Activated CD4-positive, alpha-beta T cell treated with anti-CD3 and anti-CD28 coated beads, Interleukin-2, amount 10 ng/mL, durations not matched to agents 24 days and 14 days (primary cell): ENCODE measurements at places on chromosomes 5 and 9. TPM values are rescaled to one million over a fixed set of nuclear protein-coding genes. Genes with fewer than 3 reads are reported as not detected.
A peak's percentile ranks its signal among the peaks of the same experiment; 100 is the strongest.

DNA sequence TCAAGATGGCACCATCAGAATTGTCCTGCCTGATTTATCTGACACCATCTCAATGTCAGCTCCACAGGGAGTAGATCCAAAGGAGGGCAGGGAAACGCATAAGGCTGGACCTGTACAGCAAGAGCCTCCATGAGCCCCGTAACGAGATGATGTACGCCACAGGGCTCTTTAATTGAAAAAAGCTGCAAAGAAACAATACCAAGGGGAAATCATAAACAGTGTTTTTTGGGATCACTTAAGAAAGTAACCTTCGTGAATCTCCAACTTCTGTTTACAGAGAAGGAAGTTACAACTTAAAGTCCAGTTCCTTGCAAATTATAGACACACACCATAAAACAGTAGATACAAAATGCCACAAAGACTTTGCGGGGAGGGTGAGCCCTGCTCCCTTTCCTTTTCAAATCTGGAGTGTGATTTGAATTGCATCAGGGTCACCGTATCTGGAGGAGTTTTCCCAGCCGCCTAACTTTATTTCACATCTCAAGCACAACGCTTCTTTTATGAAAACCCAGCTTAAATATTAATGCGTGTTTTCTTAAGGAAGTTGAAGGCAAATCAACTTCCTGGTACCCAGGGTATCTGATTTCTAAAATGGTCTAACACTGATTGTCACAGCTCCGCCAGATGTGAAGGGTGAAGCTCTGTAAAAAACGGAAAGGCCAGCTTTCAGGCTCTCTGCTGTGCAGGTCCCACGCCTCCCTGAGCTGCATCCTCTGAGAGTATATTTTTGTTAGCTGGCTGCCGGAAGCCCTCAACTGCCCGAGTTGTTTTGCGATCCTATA lies 88.9 kb downstream of the EBF1 start:
- DNase-seq, result no peak

Gene GADD45G
- 19.8 and 20.0 TPM in 2 replicates for total RNA-seq

Gene GARIN3
- total RNA-seq, result 0.19 and 0.36 TPM in 2 replicates

Gene SERF1A
- 7.3 and 8.8 TPM in 2 replicates for total RNA-seq

DNA sequence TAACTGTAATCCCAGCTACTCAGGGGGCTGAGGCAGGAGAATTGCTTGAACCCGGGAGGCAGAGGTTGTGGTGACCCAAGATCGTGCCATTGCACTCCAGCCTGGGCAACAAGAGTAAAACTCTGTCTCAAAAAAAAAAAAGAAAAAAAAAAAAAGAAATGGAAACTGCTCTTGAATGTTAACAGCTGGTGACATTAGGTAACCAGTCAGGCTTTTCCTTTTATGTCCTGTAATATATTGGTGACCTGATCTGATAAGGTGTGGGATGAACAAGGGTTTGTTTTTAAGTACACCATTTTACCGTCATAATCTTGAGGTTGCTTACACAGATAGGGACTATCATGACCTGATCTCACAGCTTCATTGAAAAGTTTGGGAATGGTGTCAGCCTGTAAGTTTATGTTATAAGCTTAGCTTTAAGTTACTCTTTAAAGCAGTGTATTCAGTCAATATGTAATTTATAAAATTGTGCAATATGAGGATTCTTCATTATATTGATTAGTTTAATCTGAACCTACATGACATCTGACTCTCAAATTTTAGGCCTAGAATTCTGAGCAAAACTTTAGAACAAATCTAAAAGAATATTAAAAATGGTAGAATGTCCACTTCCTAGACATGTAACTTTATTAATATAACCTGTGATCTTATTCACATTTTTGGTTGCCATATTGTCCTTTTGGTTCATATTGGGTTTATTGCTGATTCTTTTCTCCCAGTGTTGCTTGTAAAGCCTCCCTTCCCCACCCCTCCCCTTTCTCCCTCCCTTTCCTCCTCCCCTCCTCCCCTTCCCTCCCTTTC lies 41.4 kb downstream of the RAI14 start:
- no peak for DNase-seq

GRCh38 chr5:153585622-153586277 lies 95.3 kb downstream of the GRIA1 start:
- no peak for DNase-seq

DNA sequence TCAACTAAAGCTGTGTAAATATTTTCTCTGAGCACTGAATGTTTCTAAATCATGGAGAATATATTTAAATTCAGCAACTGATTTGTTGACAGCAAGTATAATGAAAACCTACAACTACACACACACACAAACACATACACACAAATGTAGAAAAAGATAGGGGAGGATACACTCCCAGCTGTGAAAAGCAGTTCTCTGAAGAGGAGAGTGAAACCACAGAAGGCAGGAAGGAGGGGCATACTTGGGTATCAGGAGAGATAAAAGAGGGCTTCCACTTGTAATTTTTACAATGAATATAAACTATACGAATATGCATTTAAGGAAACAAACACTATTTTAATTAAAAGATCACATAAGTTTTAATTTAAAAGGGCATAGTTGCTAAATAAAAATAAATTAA lies 227.8 kb upstream of the SLC24A2 start:
- DNase-seq, result no peak

- no peak for DNase-seq
Measured at GRCh38 chr9:26684029-26684428, 208.6 kb downstream of the CAAP1 start.

Gene SLC25A2
- 0.14 and 0.23 TPM in 2 replicates for total RNA-seq

Gene TLX3
- total RNA-seq, result not detected in 2 replicates

Gene OLFML2A
- not detected in 2 replicates for total RNA-seq

Gene CDC14B
- 1.0 and 1.1 TPM in 2 replicates for total RNA-seq

DNA sequence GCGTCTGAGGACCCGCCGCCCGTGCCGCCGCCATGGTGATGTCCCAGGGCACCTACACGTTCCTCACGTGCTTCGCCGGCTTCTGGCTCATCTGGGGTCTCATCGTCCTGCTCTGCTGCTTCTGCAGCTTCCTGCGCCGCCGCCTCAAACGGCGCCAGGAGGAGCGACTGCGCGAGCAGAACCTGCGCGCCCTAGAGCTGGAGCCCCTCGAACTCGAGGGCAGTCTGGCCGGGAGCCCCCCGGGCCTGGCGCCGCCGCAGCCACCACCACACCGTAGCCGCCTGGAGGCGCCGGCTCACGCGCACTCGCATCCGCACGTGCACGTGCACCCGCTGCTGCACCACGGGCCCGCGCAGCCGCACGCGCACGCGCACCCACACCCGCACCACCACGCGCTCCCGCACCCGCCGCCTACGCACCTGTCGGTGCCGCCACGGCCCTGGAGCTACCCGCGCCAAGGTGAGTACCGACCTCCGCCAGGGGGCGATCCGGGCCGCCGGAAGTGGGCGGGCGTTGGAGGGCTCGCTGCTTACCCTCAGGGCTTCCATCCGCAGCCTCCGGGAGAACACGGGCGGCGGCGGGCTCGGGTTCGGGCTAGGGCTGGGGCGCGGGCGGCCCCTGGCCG lies 8.5 kb downstream of the PRR7 start:
- DNase-seq, result peak; percentile 97

DNA sequence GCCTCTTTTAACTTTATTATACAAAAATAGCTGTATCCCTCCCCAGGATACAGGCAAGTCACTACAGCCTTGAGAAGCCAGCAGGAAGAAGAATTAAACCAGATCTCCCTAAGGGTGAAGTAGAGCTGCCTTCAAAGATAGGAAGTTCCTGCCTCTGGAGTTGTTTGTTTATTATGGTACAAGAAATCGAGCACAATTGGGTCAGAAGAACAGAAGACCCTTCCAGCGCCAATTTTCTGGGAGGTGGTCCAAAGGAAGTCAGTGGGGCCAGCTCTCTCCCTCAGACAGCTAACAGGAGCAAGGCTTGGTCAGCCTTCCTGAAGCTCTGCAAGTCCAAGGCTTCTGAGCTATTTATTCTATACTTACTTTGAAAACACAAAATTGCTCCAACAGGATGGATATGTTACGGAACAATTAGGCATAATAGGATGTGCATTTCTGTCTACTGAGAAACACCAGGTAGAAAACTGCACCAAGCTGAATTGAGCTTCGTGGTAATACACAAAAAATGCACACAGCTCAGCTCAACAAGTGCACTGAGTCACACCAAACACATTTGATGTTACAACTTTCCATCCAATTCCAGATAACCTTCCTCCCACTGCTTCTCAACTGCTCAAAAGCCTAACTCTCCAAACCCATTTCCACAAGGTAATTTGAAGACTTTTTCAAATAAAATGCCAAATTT lies 16.0 kb downstream of the SERINC5 start:
- DNase-seq, result no peak

Gene CHSY3
- total RNA-seq, result not detected in 2 replicates

- no peak for DNase-seq
Measured at GRCh38 chr5:172839669-172840431, 5.8 kb downstream of the ERGIC1 start.

- no peak for DNase-seq
Measured at GRCh38 chr5:168472329-168472728, 13.9 kb upstream of the RARS1 start.

Gene IFNK
- not detected in 2 replicates for total RNA-seq

DNA sequence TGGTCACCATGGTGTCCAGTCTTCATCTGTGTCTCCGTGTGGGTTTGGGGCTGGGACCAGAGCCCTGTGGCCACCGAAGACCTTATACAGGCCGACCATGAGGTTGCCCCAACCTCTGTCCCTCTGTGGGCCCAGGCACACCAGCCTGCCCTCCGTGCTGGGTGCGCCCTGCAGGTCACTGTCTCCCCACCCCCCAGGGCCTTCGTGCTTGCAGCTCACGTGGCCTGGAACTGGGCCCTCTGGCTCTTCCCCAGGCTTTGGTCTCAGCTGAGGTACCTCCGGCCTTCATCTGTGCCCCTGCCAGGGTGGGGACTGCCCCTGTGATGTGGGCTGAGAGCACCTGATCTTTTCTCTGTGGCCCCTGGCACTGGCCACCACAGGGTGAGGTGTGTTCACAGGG lies 92.1 kb downstream of the RXRA start:
- DNase-seq, result no peak

DNA sequence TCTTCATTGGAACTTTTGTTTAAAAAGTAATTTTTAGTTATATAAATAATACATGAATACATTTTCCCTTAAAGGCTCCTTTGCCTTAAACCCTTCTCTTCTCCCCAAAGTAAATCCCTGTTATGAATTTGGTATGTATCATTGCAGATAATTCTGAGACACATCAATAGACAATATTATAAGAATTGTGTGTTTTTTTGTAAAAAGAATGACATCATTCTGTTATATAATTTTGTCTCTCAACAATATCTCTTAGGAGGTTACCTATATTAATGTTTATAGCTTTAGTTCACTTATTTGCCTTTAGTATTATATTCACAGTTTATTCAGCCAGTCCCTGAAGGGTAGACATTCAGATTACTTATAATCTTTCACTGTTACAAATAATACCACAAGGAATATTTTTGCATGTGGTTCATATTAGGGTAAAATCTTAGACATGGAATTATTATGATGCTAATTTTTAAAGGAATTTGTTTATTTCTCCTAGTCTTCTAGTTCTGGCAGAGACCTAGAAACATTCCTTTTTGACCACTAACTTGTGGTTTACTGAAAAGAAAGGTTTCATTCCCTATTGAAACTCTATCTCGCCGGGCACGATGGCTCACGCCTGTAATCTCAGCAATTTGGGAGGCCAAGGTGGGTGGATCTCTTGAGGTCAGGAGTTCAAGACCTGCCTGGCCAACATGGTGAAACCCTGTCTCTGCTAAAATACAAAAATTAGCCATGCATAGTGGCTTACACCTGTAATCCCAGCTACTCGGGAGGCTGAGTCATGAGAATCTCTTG lies 105.6 kb downstream of the KCTD16 start:
- no peak for DNase-seq

- DNase-seq, result peak; percentile 79
Measured at GRCh38 chr5:88602584-88602983, 280.4 kb downstream of the MEF2C start.

DNA sequence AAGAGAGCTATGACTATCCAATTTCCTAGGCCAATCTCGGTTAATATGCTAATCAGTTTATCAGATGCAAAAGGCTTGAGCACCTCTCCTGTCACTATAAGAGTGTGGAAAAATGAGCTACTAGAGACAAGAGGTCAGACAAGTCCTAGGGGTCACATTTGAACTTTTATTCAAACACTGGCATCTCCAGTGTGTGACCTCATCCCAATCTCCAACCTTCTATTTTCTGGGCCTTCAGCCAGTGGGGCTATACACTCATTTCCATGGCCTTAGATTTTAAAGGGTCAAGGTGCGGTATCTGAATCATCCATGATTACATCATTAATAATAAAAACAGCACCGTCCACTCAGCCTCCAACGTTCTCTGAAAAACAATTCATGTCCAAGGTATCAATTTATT lies 139.6 kb upstream of the LRRTM2 start:
- DNase-seq, result no peak

DNA sequence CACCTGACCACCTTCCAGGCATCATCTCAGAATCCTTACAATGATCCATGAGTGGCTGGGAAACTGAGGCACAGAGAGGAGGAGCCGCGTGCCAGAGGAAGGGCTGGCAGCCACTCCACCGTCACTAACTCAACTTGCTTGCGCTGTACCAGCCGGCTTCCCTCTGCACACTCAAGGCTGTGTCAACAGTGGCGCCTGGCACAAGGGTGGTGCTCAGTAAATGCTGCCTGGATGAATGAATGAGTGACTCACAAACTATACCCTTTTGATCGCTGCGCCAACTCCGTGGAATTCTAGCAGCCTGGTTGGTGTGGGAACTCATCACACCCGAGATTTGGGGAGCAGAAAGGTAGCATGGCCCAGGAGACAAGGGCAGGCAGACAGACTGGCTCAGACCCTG lies 21.9 kb downstream of the PRRX2 start:
- DNase-seq, result no peak

- no peak for DNase-seq
Measured at GRCh38 chr9:34520096-34520495, 2.7 kb downstream of the ENHO start.

DNA sequence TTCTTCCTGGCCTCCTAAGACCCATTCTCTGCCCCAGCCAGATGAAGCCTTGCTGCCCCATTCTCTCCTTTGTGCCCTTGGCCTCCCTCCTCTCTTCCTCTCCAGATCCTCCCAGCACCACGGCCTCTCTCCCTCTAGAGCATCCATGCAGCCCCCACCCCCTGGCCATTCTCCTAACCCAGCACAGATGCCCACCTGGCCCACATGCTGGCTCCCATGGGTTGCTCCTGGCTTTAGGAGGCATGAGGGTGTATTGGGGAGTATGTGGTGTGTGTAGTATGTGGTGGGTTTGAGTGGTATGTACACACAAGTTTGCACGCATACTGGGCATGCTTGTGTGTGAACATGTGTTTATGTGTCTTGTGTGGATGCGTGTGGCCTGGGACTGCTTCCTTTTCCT lies 47.1 kb downstream of the FOXI1 start:
- no peak for DNase-seq
